SK-N-DZ (cell line): ENCODE measurements at places on chromosomes 2 and 18.
A peak's percentile ranks its signal among the peaks of the same experiment; 100 is the strongest.

DNA sequence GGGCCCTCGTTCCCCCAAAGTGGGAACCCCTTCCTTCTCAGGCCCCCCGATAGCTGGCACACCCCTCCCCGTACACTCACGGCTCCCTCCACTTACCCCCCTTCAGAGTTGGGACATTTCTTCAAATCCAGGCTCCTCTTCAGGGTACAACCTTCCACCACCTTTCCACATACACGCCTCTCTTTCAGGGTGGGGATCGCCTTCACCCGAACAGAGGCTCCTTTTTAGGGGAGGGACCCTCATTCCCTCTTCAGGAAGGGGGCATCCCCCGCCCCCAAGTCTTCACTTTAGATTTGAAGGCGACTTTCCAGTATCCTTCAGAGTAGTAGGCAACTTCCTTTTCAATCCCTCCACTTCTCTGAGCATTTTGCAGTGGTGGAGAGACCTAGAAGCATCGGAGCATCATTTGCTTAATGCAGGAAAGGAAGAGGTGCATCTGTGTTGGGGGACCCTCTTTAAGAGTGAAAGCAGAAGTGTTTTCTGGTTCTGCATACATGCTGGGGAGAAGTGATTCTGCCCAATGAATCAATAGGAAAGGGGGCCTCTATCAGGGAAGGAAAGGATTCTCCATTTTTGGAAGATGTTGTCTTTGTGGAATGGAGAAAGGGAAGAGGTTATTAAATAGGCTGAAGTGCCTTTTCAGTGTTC, 845 bp downstream of the EML4 start:
- no peak for DNase-seq

DNA sequence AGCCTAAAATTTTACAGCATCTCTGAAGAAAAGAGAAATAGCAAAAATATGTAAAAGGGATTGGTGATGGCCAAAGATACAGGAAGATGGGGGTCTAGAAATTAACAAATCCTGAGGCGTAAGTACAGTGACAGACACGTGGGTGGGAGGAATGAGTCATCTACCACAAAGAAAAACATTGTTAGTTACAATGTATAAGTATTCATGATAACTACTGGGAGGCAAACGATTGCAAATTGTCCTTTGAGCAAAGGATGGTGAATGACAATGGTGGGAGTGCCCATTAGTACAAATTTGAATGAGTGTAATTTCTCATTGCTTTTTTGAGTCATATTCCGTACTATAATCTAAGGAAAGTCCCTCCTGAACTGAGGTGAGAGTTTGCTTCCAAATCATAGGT, 809.0 kb upstream of the FAM98A start:
- DNase-seq, result no peak

GRCh38 chr18:55186588-55186987, 227.3 kb upstream of the CCDC68 start:
- DNase-seq, result no peak

DNA sequence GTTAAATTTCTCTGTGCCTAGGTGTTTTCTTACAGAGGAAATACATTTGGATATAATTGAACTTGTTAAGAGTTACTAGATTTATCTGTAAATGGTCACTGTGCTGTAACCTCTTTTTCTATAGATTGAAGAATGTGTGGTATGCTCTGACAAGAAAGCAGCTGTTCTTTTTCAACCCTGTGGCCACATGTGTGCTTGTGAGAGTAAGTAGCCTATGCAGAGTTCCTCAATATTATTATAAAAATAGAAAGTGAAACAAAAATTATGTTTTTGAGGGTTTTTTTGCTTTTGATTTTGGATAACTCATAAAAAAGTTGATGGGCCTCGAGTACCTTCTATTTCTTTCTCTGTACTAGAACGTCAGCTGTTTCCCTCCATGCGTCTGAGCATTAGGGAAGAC, 112.4 kb downstream of the MIB1 start:
- DNase-seq, result no peak

DNA sequence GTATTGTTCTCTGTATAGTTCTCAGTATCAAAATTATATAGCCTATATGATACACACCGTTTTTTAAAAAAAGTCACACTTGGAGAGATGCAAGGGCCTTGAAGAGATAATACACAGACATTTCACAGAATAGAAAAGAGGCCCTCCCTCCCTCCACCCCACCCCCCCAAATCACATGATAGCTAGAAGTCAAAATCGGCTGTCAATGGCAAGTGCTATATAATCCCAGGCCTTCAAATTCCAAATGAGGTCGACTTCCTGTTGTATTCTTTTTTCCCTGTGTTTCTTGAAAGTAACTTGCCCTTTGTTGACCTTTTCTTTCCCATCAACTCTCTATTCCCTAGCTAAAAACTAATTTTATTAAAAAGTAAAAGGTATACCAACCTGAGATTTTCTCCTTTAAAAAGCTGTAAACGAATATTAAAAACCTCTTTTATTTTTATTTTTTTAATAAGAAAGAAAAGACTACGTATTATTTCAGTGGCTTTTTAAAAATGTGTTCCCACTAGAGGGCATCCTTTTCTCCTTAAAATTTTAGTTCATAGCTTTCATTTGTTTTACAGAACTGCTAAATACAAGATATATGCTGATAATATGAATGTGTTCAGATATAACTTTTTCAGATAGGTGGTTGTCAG, 46.6 kb downstream of the KCMF1 start:
- no peak for DNase-seq

GRCh38 chr2:55168221-55169154, 63.6 kb downstream of the CLHC1 start:
- peak; percentile 58 for DNase-seq

DNA sequence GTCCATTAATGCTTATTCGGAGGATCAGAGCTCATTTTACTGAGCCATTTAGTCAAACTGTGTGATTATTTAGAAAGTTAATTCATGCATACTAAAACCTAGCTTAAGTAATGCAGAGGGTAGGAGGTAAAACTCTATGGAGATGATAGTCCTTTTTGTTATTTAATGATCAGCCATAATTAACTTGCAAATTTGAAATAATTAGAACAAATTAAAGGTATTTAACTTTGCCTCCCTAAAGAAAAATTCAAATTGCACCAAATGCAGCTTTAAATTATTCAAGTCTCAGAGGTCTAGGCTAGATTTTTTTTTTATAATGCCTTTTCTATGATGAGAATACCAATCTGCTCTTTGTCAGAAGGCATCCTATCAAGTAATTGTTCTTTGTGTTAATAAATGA, 310.9 kb downstream of the KIAA1328 start:
- DNase-seq, result no peak
